ENCODE measurements at places on chromosomes 5 and 9. TPM values are rescaled to one million over a fixed set of nuclear protein-coding genes. Genes with fewer than 3 reads are reported as not detected.

LCNL1 gene
- 0.11 TPM for total RNA-seq

TICAM2 gene
- 19.7 TPM for total RNA-seq

PCDHB7 gene
- total RNA-seq, result 2.0 TPM

EQTN gene
- not detected for total RNA-seq

SARDH gene
- 4.1 TPM for total RNA-seq

TAF11L10 gene
- total RNA-seq, result not detected

MARCHF3 gene
- total RNA-seq, result 4.1 TPM

UBE2QL1 gene
- 1.3 TPM for total RNA-seq

SPINK4 gene
- total RNA-seq, result not detected

OTULINL gene
- total RNA-seq, result 0.22 TPM

PCDHB13 gene
- total RNA-seq, result 2.7 TPM

DMGDH gene
- 7.2 TPM for total RNA-seq

PCDH12 gene
- 2.8 TPM for total RNA-seq

GABRG2 gene
- not detected for total RNA-seq

NR5A1 gene
- not detected for total RNA-seq

All from articular chondrocyte of knee joint (primary cell).